DMS79 (cell line): ENCODE measurements at places on chromosomes 1 and 21.
A peak's percentile ranks its signal among the peaks of the same experiment; 100 is the strongest.

GRCh38 chr1:31715087-31715872 lies 11.5 kb upstream of the COL16A1 start:
- no peak for DNase-seq

DNA sequence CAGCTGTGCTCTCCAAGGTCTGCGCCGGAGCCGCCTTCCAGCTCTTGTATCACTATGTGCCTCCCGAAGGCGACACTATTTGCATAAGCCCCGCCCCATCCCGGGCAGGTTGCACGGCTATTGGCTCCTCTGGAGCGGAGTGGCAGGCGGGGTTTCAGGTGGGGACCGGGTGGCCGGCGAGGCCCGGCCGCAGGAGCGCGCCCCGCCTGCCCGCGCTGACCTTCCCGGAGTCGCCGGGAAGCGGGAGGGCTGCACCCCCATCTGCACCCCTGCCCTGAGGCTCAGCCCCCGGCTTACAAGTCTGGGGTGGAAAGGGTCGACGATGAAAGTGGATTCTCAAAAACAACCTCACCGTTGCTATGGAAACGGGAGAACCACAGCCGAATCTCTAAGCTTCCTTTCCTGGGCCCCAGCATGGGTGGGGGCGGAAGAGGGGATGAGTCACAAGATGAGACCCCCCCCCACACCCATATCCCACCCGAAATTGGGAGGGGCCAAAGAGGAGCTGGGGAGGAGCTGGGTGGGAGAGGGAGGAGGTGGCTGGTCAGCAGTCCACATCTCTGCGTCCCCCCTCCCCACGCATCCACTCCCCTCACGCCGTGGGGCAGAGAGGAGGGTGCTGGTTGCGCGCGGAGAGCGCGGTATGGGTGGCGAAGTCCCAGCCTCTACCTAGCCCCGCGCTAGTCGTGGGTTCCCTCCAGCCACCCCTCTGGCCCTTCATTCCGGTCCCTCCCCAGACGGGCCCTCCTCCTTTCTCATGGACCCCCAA lies at the start of gene HPCAL4:
Gene HPCAL4, minus strand, starts transcription at position 51 of the 769 bp plus-strand sequence. CDS start 6,830 bp downstream, outside the sequence.
- DNase-seq = peak; percentile 93

DNA sequence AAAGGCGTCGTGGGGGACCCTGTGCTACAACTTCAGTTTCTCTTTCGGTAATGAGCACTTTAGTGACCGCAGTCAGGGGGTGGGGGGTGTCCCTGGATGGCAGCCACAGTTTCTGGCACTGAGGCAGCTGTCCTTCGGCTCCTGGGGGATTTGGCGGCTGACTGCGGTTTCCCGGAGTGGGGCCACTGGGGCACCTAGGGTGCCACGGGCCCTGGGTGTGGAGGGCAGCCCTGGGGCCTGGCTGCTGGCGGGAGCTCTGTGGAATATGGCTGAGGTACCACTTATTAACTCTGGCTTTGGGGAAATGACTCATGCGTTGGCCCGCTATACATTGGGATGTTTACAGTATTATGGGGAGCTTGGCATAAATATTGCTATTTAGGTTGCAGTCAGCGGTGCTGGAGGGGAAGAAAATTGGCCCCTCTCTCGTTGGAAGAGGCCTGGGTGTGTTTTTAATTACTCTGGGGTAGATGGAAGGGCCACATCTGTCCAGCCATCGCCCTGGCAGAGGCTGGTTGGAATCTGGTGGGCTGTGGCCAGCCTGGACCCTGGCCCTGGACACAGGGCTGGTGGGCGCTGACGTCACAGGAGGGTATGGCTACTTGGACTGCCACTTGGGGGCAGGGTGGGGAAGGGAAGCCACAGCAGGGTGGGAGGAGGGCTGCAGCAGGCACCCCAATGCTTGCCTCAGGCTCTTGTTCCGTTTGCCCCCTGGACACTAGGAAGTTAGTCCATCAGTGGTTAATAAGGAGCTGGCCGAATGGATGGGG lies 2.0 kb downstream of the EPHB2 start:
- DNase-seq = peak; percentile 37

DNA sequence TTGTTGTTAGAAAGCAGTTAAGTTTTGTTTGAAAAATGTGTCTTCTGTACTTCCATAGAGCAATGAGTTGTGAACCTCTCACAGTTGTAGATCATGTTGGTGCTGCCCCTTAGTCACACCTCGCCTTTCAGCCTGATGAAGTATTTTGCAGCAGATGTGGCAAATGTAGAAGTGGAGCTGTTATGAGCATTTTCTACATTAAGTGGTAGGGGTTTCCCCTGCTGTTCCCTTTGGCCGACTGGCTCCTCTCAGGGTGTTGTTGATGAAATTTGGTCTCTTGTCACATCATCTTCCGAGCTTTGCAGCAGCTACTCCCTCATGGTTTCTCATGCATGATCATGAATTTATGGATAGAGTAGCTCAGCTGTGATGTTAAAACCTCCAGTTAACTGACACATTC lies 33.6 kb upstream of the DENND1B start:
- DNase-seq = no peak

DNA sequence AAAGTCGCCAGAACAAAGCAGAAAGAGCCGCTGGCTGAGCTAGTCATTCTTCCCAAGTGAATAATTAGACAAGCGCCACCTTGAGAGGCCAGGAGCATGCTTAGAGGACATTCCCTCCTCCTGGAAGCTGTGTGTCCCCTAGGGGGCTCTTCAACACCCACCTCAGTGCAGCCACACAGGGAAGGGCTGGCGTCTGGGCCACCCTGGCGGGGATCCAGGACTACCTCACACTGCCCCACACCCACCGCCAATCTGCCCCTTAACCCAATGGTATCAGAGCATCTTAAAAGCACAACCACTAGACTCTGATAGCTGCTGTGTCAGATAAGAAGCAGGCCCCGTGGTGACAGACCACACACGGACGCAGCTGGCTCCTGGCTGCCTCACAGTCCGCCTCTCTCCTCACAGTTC lies 24.9 kb downstream of the SETD4 start:
- DNase-seq = peak; percentile 76

DNA sequence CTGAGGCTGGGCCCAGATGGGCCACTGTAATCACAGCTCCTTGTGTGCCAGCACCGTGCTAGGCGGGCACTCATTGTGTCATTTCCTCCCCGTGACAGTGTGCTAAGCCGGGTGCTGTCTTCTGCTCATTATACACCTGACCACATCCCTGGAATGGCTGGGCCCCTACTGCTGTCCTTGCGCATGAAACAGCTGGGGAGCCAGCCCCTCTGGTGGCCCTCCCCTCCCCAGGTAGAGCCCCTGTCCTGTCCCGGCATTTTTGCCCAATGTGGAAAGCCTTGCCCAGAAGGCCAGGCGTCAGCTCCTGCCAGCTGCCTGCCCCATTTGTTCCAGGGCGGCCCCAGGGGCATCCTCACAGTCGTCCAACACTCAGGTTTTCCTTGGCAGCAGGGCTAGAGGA lies 107.4 kb upstream of the CASZ1 start:
- no peak for DNase-seq

GRCh38 chr1:119097380-119097779 lies 43.1 kb downstream of the WARS2 start:
- no peak for DNase-seq

- DNase-seq = no peak
These were observed 167.2 kb downstream of the APP start for GRCh38 chr21:26003404-26003803.
